ENCODE measurements at places on chromosomes 7 and 10.
A peak's percentile ranks its signal among the peaks of the same experiment; 100 is the strongest.

DNA sequence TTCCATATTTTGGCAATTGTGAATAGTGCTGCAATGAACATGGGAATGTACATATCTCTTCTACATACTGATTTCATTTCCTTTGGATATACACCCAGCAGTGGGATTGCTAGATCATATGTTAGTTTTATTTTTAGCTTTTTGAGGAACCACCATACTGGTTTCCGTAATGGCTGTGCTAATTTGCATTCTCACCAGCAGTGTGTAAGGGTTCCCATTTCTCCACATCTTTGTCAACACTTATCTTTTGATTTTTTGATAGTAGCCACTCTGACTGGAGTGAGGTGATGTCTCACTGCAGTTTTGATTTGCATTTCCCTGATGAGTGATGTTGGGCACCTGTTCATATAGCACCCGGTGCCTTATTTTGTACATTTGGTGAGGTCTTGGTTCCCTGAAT, 519.6 kb downstream of the REEP3 start:
- no peak for DNase-seq

DNA sequence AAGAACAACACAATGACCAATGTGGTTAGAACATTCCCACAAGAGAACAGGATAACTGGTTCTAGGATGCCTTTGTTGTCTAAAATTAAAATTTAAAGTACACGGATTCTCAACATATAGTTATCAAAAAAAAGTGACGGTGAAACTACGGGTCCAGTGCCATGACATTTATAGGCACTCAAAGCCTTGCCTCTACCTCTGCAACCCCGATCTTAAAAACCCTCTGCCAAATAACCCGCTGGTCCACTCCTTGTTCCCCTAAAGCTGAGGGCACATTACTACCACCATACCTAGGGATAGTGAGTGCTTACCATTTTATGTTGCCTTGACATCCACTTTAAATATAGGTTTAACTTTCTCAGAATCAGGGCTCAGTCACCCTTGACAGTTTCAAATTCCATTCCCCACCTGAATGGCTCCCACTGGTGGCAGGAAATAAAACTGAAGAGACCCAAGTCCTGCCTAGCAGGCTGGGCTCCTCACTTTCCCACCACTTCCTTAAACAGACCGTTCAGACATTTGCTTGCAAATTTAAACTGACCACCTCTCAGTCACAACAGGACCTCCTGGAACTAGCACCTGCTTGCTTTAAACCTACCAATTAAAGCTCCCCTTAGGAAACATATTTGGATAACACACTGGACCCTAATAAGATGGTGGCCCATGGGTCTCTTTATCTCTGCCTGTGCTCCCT, 169.9 kb upstream of the ASAH2 start:
- DNase-seq, result no peak

DNA sequence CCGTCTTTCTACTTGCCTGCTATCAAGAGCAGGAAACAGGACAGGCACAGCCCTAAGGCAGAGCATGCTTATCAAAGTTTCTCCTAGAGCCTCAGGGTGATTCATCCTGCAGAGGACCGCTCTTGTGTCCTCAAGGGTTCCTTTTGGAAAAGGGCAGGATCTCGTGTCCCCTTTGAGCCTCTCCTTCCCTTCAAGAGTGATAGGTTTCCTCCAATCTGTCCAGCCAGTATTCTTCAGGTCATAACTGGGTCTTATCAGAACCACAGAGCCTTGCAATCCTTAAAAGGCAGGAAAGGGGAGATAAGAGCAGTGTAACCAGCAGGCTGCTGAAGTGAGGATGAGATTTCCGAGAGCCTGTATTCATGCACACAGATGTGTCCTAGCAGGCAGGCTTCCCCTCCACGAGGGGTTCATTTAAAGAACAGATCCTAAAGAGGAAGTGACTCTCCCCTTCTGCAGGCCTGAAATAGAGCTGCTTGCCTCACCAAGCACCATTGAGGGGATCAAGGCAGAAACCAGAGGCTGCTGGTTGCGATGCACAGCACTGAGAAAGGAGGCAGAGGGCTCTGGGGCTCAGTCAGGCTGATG, 90.5 kb upstream of the SVIL start:
- no peak for DNase-seq

GRCh38 chr7:91397096-91397495, 132.9 kb downstream of the FZD1 start:
- DNase-seq, result no peak

GRCh38 chr7:27161214-27161720, 4.1 kb downstream of the HOXA9 start:
- DNase-seq, result no peak

DNA sequence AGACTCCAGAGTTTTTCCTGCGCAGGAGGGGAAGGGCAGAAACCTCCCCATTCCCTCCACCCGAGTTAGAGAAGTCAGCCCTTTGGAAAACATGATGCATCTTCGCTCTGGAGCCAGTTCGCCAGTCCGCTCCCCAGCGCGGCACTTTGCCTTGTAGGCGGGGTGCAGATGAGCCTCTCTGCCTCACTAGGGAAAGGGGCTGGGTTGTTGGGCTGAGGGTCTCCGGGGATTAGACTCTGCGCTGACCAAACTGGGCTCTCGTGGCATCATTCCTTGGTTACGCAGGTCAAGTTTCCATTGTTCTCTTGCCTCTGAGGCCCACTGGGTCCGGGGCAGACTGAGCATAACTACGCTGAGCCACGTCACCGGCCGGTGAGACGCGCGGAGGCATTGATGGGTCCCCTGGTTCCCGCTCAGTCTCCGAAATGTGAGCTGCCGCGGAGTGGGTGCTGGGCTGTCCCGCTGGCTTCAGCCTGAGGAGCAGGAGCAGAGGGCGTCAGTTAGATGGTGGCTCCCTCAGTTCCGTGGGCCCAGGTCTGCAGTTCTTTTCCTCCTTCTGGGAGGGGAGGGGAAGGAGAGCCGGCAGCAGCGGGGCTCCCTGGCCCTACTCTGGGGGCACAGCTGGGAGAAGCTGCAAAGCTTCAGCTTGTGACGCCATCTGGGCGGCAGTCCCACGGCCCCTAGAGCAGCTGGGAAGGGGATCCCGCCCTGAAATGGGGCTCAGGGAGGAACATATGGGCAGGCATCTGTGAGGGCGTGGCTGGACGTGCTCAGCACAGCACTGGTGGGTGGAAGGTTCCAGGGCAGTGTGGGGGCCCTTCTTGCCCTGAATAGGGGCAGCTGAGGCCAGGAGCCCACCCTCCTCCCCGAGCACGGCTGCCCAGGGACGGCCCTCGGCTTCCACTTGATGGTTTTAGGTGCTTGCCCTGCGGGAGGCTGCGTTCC, 121.3 kb upstream of the BTBD16 start:
- DNase-seq, result no peak

DNA sequence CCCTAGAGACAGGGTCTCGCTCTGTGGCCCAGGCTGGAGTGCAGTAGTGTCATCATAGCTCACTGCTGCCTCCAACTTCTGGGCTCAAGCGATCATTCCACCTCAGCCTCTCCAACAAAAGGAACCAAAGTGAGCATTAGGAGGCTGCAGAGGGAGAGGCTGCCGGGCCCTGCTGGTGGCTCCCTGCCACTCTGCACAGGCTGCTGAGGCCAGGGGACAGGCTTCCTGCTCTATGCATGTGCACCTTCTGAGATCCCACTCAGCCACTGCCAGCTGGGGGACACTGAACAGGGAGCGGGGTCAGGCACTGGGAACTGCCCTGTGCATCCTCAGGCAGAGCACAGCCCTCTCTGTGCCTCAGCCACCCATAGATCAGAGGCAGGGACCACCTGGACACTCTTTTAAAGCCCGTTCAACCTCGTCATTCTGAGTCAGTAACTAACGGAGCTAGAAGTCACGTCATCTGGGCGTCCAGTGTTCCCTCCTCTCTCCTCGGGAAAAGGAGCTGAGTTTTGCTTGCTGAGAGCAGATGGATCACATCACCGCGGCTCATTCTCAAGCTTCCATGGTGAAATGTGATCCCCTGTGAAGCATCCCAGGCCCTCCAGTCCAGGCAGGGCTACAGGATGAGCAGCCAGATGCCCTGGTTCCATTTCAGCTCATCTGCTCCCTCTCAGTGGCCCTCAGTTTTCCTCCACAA, 109.6 kb downstream of the MYL10 start:
- DNase-seq, result no peak

DNA sequence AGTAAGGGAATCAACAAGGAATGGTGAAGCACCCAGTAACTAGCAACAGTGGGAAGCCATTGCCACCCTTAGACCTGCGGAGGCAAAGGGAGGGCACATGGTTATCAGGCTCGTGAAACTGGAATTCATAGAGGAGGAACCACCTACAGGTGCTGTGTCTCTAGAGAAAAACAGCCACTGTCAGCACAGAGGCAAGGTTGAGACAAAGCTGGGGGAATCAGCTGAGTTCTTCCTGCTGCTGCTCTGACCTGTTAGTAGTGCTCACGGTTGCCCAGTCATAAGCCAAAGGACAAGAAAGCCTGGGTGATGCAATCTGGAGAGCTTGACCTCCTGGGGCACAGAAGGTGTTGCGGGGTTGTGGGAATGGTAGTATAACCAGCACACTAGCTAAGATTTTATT, 110.1 kb downstream of the TPST1 start:
- no peak for DNase-seq

- peak; percentile 67 for DNase-seq
Measured at GRCh38 chr10:120336911-120337540, 120.0 kb upstream of the PLPP4 start.

GRCh38 chr7:101507791-101508252, 121.3 kb downstream of the MYL10 start:
- peak; percentile 75 for DNase-seq

GRCh38 chr10:94357193-94357592, 5.5 kb downstream of the NOC3L start:
- no peak for DNase-seq

DNA sequence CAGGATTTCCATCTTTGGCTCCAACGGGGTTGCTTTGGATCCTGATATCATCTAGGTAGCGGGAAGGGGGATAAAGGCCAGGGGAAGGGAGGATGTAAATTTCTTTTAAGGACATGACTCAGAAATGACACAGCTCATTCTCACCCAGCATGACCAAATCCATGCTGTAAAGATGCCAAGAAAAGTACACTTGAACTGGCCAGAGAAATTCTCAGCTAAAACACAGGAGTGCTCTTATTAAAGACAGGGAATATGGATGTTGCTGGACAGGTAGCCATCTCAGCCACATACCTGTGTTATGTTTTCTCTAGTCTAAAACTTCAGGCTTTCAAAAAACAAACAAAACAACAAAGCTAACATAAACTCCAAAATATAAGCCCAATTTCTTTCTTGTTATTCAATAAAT, 68.3 kb downstream of the NAMPT start:
- no peak for DNase-seq

- no peak for DNase-seq
Measured at GRCh38 chr10:80320377-80320776, 30.9 kb upstream of the MAT1A start.

All from neuronal stem cell (in vitro differentiated cells).